Activated T-helper 1 cell treated with anti-CD3 and anti-CD28 coated beads, Interleukin-2, amount 50 U/mL, for 16 hours (primary cell): ENCODE measurements at places on chromosomes 11 and 22.

DNA sequence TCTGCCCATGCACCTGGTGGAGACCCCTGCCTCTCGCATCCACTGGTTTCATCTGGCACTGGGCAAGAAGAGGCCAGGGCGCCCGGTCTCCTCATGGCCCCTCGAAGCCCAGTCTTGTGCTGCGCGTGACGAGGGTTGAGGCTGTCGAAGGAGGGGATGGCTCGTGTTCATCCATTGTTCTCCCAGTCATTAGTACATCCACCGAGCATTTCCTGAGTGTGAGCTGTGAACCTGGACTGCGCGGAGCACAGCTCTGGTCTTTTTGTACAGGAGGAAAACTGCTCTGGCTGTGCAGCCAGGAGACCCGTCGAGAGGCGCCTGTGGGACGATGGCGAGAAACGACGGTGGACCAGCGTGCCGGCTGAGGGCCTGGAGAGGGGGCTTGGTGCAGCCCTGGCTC, 6.8 kb downstream of the CACNA1I start:
- DNase-seq = no peak

- DNase-seq = peak; percentile 49
These were observed 913 bp downstream of the ZNHIT2 start for GRCh38 chr11:65116370-65117205.

DNA sequence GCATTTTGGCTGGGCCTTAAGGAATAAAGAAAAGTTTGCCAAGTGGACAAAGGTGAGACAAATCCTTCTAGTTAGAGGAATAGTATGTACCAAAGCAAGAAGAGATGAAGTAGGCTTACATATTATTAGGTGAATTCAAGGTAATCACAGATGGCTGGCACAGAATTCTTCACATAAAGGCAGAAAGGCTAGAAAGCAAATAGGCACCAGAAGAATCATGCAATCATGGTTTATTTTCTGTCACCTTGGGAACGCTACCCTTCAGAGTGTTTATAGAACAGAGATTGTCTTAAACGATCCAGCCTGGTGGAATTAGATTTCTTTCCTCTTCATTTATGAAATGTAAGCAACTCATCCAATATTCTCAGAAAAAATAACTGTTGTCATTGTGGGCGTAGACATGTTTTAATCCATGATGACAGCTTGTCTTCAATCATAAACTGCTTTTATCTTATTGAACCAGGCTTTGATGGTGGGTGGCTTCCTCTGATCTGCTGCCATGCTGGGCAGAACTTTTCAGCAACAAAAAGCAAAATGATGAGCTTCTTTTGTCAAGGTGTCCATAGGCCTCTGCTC, 49.0 kb upstream of the CSNK2A3 start:
- DNase-seq = no peak

GRCh38 chr11:95788921-95789505, 569 bp downstream of the FAM76B start:
- no peak for DNase-seq

- DNase-seq = no peak
These were observed 826 bp upstream of the DGAT2 start for GRCh38 chr11:75767793-75768111.

- DNase-seq = no peak
These were observed 43.4 kb upstream of the GLYAT start for GRCh38 chr11:58775066-58775708.

- no peak for DNase-seq
These were observed 18.5 kb upstream of the LRRC10B start for GRCh38 chr11:61489833-61490721.

GRCh38 chr11:34124885-34125668, 19.6 kb downstream of the NAT10 start:
- DNase-seq = no peak

DNA sequence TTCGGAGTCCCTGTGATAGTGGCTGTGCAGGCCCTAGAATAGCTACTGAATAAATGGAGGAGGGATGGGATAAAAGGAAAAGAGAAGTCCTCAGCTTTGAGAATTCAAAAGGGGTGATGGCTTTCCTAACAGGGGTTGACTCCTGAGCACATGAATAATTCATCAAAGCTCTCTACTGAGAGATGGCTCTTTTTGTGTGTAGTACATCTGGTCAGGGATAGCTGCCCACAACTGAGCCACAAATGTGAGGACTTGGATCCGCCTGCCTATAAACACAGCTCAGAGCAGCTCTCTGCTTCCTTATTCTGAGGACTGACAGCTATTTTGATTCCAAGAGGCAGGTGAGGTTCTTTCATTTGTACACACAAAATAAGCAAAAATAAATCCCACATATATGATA, 82.3 kb downstream of the USP35 start:
- DNase-seq = no peak

DNA sequence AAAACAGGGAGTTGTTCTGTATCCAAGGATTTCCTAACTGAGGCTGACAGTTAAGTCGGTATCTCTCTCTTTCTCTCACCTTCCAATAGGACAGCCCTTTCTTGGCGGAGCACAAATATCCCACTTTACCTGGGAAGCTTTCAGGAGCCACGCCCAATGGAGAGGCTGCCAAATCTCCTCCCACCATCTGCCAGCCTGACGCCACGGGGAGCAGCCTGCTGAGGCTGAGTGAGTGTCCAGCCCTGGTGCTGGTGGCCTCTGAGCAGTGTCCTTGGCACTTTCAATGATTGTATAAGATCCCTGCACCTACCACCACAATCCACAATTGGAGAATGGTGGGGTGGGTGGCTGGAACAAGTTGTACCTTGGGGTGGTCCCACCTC, 33.7 kb downstream of the CYB5R2 start:
- no peak for DNase-seq

DNA sequence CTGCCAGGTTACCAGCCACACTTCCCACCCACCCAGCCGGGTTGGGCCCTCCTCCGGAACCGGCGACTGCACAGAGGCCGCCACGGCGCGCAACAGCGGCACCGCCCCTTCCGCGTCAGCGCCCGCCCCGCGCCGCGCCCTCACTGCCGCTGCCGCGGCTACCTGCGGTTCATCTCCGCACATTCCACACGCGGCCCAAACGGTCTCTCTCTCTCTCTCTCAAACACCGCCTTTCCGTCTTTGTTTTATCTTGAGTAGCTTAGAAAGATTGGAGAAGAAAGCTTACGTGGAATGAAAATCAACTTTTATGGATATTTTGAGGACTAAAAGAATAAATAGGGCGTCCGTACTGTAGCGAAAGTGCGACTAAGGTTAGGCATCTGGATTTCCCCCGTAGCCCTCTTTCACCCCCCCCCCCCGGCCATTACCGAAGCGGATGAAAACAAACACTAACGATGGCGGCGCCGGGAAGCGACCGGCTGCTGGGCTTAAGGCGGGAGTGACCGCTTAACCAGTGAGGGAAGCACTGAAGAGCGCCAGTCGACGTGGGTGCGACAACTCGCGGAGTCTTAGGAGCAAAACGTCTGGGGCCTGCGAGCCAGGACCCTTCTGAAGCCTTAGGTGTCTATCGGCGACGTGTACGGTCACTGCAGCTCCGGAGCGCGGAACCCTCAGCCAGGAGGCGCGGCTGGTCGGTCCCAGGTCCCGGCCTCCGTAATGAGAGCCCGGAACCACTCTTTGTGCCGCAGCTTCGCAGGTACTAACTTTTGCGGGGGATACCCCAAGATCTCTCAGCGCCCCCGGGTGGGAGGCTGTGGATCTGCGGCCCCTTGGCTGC, at the start of the genes ATG13 and HARBI1:
ATG13 (plus strand) TSS at position 420 of the 838 bp plus-strand sequence. CDS start 26,739 bp downstream, outside the sequence.
HARBI1 (minus strand) TSS at position 94 of the 838 bp plus-strand sequence. CDS start 990 bp downstream, outside the sequence.
- peak; percentile 80 for DNase-seq

DNA sequence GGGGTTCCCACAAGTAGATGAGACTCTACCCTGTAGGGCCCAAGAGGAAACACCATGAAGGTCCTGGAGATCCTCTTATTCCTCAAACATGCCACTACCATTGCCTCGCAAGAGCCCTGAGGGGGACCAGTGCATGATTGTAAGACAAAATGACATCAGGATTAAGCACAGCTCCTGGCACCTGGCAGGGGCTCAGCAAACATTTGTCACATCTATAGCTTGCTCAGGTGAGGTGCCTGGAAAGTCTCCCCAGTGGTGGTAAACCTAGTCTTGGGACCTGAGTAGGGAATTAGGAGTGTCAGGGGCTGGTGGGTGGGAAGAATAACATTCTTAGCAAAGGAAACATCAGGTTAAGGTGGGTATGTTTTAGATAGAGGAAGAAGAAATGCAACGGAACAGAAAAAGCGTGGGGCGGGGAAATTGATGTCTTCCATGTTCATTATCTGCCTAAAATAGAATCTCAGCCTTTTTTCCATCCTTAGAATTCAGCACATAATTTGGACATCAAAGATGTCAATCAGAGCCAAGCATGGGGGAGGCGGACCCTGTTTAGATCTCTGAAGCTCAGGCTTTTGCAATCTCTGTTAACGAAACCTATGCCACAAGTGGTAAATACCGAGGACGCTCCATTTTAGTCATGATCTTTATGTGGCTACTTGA, 924 bp downstream of the YPEL1 start:
- DNase-seq = no peak

DNA sequence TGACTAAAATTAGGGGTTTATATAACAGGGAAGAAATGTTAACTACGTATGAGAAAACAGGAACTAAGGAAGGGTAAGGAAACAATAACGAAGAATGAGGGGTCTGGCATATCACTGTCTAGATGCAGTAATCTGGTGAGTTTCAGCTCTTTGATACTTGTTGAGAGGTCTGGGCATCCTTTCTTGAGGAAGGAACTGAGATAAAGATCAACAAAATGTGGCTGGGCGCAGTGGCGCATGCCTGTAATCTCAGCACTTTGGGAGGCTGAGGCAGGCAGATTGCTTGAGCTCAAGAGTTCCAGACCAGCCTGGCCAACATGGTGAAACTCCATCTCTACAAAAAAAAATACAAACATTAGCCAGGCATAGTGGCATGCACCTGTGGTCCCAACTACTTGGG, 2.7 kb downstream of the DCDC1 start:
- DNase-seq = no peak

GRCh38 chr11:59224351-59224928, 11.7 kb upstream of the MPEG1 start:
- DNase-seq = no peak

DNA sequence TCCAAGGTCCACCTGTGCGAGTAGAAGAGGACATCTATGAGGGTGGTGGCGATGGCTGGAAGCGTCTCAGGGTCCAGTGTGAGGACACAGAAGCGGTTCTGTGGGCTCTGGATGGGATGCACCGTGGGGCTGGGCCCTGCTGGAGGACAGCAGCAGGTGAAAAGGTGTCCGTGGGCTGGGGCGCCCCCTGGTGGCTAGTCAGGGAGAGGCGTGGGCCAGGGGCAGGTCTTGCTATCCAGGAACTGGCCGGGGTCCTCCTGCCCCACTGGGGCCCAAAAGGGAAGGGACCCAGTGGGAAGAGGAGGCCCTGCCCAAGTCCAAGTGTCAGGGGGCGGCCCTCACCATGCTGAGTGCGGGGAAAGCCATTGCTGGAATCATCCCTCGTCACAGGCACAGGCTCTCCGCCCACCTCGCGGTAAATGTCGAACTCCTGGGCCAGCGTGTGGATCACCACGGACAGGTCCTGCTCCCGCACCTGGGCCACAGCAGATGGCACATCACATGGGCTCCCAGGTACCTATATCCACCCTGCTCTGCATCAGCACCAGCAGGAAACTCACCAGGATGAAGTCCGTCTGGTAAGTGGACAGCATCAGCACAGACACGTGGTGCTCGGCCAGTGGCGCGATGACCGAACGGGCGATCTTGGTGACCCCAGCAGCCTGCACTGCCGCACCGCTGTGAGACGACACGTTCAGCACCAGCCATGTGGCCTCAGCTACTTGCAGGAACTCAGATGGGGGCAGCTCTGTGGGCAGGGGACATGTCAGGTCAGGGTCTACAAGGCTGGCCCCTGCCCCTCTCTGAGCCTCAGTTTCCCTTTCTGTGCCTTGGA, 2.3 kb downstream of the CASTOR1 start:
- peak; percentile 83 for DNase-seq

GRCh38 chr11:95365348-95365747, 134.3 kb upstream of the SESN3 start:
- no peak for DNase-seq

DNA sequence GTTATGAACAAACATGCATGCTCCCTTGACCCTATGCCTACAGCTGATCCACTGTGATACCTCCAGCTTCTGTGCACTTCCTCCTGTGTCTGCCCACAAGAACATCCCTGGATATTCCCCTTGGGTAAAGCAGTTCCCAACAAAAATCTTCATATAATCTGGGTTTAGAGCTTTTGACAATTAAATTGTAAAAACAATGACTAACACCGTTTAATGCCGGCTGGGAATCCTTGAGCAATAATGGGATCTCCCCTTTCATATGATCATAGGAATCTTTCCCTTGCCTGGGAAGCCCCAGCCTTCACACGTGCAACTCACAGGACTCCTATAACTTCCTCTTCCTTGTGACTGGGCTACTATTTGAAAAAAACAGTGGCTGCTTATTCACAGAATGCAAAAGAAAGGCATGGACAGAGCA, 6.3 kb upstream of the ZC3H12C start:
- no peak for DNase-seq

DNA sequence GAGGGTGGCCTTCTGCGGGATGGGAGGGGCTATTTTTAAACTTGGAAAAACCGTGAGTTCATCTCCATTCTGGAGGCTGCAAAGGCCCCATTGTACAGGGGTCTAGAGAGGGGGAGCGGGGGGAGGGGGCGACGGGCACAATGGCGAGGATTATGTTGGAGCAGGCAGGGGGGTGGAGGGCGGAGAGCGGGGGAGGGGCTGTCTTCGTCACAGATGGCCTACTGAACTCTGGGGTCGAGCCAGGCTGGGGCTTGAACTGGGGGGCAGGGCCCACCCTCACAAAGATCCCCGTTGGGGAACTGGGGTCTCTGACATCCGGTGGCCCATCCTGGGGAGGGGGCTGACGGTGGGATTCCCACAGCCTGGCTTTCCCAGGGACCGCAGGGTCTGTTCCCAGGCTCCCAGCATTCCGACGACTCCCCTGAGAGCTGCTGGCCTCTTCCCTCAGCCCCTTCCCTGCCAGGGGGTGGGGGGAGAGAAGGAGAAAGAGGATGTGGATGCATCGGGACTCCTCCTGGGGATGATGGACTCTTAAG, 3.4 kb upstream of the MCAM start:
- DNase-seq = no peak

DNA sequence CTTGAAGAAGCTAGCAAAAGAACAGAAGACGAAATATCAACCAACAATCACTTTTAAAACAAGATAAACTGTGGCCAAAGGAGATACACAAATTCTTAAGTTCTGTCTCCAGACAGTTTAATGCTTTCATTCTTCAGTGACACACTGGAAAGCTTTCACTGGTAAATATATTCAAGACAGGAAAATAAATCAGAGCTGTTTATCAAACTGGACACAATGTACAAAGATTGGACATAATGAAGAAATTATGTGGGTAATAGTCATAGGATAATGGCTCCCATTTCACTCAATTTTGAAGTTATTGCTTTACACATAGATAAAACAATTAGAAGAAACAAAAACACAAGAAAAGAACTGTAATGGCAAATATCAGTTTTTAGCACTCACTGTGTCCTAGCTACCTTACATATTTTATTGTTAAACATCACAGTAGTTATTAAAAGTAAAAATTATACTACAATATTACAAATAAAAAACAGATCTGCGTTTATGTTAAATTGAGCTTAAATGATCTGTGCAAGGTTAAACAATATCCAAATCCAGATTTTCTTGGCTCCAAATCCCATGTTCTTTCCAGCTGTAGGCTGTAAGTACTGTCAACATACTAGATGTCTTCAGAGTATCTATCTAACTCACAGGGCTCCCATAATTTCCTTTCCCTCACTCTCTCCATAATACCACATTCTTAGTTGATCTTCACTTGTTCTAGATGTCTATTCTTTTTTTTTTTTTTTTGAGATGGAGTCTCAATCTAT, 38.6 kb upstream of the NOX4 start:
- no peak for DNase-seq

GRCh38 chr11:111930472-111930871, 6.7 kb upstream of the DIXDC1 start:
- no peak for DNase-seq

- DNase-seq = no peak
These were observed 36.4 kb downstream of the KCNQ1 start for GRCh38 chr11:2481253-2481652.
